Endothelial cell of umbilical vein (primary cell): ENCODE measurements at places on chromosomes 2 and 18.

DNA sequence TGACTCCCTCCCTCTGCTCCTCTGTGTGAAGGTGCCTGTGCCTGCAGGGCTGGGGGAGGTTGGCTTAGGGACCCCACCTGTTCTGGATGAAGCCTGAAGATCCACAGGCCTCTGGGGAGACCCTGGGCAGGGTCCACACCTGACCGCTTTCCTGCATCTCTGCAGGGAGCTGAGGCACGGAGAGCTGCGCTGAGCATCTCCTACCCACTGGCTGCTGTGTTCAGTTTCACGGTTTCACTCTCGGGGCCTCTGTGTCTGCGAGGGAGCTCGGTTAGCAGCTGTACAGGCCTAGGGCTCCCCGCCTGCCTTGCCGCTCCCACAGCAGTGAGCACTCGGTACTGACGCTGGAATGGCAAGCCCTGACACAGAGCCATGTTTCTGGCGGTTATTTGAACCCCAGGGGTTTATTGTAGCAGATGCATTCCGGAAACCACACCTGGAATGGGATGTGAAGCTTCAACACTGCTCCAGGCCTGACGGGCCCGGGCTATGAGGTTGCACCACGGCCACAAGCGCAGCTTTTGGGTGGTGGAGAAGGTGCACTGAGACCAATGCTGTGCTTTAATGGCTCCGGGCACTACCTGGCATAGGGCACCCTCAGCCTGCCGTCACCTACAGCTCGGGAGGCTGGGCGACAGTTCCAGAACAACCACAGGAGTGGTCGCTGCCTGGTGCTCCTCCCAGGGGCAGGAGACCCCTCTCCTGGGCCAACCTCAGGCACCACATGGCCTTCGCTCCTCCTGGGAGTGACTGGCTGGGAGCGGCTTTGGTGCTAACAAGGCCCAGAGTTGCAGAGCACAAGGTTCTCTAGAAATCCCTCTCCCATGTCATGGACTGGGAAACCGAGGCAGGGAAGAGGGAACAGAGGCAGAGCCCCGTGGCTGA is 257.9 kb downstream of the NDUFA10 start:
- DNase-seq, result no peak

DNA sequence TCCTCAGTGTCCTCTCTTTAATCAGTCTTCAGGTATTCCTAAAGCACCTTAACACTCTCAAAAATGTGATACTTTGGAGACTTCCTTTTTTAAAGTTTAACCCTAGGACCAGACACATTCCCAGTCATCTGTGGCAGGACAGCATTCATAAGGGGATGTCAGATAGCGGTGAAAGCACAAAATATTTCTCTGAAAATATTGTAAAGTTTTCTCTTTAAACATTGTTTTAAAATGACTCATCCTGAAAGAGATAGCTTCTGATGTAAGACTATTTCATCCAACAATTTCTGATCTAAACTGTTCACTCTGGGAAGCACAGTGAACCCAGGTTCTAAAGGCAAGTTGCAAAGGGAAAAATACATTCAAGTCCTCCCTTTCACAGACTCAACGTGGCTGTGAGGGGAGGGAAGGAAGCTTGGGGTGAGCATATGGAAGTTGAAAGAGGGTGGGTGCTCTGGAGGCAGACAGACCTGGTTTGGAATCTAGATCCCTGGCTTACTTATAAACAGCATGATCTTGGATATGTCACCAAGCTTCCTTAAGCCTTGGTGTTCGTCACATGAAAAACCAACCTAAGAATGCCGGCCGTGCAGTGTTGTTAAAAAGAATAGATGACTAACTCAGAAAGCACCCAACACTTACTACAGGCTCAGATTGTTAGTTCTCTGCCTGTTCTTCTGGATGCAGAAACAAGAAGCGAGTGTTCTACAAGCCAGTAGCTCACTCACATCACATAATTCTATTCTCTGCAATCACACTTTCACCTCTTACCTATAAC is 12.1 kb downstream of the GALNT14 start:
- DNase-seq, result no peak

DNA sequence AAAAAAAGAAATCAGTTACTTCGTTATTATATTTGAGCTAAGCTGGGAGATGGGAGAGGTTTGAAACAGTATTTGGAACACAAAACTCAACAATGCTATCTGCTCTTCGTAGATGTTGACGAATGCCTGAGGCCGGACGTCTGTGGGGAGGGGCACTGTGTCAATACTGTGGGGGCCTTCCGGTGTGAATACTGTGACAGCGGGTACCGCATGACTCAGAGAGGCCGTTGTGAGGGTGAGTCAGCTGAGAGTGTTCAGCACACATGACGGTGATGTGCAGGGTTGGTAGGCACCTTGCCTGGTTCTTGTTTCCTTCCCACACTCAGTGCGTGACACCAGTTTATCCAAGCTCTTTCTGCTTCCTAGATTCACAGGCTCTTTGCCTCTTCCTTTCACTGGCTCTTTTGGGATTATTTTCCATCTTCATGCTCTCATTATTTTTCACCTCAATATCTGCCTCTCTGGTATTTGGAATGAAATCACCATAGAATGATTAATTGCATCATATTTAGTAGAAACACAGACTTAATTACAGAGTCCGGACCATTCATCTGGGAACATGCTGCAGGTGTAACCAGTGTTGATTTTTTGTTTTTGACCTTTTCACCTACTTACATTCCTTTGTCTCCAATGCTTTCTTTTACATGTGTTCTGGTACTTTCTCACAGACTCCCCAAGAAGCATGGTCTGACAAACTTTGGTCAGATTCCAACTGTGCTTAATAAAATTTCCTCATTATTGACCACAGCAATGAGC is 200.6 kb upstream of the RASGRP3 start:
- peak; percentile 80 for DNase-seq

GRCh38 chr2:71379086-71379485 is 47.5 kb downstream of the ZNF638 start:
- DNase-seq, result no peak

- no peak for DNase-seq
Measured at GRCh38 chr2:132909427-132909826, 239.4 kb upstream of the LYPD1 start.
